ENCODE measurements at places on chromosomes 7 and 10.

GRCh38 chr10:96719850-96720421, 378 bp downstream of the PIK3AP1 start:
- DNase-seq, result peak; percentile 9

- DNase-seq, result no peak
Observed at GRCh38 chr10:46549171-46550075, 7.0 kb downstream of the GPRIN2 start.

- no peak for DNase-seq
Observed at GRCh38 chr7:108404509-108405420, 51.5 kb downstream of the NRCAM start.

DNA sequence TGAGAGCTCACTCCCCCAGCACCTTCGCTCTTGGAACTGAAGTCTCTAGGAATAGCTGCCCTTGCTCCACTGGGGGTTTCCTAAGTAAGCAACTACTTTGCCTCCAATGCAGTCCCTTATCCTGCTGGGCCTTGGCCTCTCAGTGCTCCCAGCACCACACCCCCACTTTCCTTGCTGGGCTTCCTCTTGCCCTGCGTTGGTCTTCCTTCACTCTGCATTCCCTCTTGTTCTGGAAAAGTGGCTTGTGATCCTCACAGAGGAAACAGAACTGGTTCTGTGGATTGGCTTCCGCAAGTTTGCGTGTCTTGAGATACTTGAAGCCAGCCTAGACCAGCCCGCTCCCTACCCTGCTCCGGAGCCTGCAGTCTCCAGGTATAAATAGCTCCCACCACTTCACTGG, 6.4 kb downstream of the NKX2-3 start:
- DNase-seq, result no peak

DNA sequence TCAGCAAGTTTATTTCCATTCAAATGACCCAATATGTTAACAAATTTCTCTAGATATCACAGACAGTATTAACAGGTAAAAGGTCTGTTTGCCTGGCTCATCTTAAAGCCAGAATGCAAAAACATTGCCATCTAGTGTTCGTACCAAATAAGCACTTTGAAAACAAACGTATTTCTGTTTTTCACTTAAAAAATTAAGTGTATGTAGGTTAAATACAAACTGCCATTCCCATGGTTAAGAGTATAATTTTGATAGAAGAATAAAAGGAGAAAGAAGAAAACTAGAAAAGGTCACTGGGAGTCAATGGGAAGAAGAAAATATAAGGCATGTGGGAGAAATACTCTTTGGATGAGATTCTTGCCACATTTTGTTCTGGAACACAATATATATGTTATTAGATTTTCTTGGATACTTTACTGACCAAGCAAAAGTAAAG, 51.0 kb downstream of the ORC5 start:
- no peak for DNase-seq

DNA sequence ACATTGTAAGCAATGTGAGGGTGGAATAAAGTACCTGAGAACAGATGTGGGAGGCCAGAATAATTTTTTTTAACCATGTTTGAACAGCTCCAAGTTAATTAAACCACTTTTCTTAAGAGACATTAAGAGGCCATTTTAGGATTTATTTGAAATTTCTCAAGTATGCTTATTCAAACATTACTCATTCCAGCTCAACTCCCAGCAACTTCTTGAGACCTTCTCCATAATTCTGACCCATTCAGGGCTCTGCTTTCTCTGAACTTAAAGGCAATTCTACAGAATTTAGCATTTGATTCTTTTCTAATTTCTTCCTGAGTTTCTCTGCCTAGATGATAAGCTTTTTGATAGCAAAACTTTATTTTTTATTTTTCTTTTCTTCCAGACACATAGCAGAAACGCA, 314.5 kb downstream of the CAMK1D start:
- DNase-seq, result no peak

DNA sequence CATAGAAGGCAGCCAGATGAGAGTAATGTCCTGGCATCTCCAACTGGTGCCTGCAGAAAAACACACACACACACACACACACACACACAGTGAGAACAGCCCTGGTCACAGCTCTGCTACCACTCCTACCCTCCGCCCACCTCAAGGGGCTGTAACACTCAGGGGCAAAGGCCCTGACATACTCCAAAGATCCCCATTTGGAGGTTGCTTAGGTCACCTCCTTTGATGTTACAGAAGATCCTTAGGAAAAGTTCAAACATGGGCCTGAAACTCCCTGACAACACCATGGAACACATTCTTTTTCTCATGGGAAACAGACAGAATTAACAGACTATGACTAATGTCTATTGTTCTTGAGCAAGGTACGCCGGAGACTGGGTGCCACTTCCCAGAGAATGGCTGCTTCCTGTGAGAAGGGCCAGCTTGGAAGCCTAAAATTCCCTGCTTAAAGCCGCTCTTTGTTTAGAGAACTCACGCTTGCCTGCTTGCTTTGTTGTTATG, 27.7 kb downstream of the DENND11 start:
- no peak for DNase-seq

DNA sequence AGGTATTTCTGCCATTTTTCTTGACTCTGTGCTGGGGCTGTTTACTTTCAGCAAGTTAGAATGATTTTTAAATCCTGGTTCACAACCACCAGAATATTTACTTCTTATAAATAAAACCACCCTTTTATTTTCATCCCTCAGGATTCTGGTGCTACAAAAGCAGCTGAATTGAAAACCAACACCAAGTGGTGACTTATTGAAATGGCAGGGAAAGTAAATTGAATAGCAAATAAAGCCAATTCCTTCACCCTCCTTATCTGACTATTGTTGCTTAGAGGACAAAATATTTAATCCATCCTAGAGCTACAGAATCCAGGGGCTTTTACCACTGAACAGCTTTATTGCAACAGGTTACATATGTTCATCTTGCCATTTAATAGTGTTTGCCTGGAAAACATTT, 828.6 kb upstream of the GHITM start:
- DNase-seq, result no peak

DNA sequence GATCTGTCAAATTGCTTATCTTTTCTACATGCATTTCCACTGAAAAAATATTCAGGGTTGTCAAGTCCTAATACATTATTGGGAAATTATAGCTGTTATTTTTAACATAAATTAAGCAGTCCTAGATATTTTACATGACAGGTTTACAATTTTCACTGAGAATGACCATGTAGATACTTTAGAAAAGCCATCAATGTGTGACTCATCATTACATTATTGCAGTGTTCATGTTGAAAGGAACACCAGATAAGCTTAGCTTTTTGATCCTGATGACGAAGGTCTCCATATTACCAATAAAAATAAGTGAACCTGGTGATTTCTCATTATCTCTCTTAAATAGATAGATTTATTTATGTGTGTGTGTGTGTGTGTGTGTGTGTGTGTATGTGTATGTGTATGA, 529.5 kb upstream of the PCDH15 start:
- no peak for DNase-seq

DNA sequence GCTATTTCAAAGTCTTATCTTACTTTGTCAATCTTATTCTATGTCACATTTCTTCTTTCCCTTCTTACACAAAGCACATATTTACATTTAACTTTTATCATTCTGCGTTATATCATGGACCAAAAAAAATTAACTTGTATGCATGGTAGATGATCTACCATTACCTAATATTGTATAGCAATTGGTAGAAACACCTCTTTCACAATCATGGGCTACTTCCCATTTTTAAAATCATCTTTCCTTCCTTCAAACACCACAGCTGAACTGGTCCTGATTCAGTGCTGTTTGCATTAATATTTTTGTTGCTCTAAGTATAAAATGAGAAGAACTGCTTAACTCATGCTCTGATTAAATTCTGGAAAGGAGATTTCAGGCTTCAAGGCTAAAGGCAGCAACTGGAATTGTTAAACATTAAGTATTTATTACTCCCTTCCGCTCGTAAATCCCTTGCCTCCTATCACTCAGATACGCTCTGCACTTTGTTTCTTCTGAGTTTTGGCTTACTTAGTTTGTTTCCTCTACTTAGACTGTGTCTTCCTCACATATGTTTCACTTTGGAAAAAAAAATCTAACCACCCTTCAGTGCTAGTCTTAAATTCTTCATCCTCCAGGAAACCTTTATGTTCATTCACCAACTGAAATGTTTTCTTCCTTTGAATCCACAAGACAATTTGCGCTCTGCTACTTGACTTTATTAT, 901.4 kb downstream of the PCDH15 start:
- DNase-seq, result no peak
